ENCODE measurements at places on chromosomes 16 and 17.

- no peak for DNase-seq
Observed at GRCh38 chr17:3865176-3865575, 19.1 kb upstream of the NCBP3 start.

DNA sequence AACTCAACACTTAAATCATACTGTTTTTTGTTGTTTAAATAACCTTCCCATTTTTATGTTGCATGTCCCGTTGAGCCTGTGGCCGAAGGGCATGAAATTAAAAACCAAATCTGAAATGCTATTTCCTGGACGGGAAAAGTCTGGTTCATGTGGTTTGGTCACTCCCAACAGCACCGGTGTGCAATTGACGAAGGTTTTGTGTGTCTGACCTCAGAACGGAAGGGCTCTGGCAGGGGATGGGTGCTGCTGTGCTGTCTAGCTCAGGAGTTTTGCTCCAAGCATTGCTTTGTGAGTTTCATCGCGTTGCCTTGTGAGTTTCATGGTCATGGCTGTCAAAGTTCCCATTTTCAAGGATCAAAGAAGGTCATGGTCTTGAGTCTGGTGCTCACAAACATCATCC, 363.3 kb downstream of the XYLT1 start:
- no peak for DNase-seq

GRCh38 chr16:88613293-88613692, 25.1 kb upstream of the IL17C start:
- DNase-seq: no peak

GRCh38 chr17:70577456-70577855, 408.1 kb downstream of the KCNJ2 start:
- no peak for DNase-seq

DNA sequence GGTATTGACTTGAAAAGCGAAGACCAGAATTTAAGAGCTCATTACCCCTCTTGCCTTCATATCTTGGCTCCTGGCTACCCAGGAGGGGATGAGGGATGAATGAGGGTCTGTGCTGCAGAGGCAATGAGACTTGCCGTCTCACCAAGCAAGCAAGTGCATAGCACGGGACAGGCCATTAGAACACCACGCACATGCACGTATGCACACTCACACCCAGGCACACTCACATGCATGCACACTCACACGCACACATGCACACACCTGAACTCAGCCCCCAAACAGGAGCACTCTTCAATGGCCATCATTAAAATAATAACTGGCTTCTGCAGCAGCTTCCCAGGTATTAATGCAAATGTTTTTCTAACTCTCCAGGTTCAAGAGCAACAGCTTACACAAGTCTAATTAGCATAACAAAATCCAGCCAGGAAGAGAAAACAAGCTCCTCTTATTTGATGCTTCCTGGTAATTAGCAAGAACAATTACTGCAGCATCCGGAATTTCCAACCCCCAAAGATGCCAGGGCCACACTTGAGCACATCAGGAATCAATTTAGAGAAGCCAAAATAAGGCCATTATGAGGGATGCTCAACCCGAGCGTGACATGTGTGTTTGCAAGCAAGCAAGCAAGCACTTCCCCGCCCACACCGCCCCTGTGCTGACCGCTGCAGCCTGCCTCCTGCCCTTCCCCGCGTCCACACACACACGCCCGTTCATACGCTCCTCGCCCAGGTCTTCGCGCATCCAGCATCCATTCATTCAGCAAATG, 171.6 kb upstream of the TNRC6C start:
- no peak for DNase-seq

- DNase-seq: no peak
Observed at GRCh38 chr17:17906418-17907215, 65.6 kb downstream of the TOM1L2 start.

GRCh38 chr16:30004424-30004776, 6.4 kb downstream of the DOC2A start:
- no peak for DNase-seq

DNA sequence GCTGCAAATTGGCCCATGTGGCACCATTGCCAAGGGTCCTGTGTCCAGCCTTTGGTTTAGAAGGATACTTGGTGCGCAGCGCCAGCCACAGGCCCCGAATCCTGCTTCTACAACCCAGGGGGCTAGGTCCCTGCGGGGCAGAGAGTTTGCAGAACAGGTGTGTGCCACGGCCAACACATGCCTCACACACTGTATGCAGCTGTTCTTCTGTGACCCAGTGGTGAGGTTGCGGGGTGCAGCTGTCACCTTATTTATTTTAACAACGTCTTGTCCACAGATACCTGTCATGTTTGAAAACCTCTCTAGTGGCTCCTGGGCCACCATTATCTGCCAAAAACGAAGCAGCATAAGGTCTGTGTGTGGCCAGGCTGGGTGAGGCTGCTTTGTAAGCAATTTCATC, 11.6 kb downstream of the CBFA2T3 start:
- peak; percentile 42 for DNase-seq

DNA sequence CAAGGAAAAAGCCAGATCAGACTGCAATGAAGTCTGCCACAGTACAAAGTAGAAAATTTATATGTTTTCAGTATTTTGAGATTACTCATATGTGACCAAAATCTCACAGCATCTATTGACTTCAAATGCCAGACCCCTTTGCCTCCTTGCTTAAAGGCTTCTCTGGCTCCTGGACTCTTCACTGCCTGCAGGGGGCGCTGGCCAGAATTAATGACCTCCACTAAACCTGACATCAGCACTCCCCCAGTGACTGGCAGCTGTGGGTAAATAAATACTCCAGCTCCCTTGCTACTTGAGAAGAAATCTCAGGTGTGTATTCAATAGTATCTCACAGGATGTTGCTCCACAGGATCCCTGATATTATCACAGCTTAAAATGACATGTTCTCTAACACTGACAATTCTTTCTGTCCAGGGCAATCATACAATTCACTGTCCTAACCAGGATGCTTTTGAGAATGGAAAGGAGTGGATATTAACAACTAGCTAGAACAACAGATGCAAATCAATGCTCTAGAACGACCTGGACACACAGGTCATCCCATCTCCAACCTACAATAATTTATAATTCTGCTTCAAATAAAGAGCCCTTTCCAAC, 4.0 kb downstream of the BECN1 start:
- DNase-seq: peak; percentile 65

DNA sequence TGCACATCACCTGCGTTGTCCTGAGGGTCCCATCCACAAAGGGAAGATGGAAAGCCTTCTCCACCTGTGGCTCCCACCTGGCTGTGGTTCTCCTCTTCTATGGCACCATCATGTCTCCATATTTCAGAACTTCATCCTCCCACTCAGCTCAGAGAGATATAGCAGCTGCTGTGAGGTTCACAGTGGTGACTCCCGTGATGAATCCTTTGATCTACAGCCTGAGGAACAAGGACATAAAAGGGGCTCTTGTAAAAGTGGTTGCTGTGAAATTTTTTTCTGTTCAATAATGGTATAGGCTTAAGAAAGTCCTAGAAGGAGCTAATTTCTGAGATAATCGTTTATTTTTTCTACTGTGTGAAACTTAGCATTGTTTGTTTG, 18.7 kb downstream of the ZNF200 start:
- no peak for DNase-seq

- no peak for DNase-seq
Observed at GRCh38 chr17:2033153-2033552, 3.2 kb downstream of the DPH1 start.

- DNase-seq: no peak
Observed at GRCh38 chr16:7167626-7168025, 165.0 kb upstream of the RBFOX1 start.

DNA sequence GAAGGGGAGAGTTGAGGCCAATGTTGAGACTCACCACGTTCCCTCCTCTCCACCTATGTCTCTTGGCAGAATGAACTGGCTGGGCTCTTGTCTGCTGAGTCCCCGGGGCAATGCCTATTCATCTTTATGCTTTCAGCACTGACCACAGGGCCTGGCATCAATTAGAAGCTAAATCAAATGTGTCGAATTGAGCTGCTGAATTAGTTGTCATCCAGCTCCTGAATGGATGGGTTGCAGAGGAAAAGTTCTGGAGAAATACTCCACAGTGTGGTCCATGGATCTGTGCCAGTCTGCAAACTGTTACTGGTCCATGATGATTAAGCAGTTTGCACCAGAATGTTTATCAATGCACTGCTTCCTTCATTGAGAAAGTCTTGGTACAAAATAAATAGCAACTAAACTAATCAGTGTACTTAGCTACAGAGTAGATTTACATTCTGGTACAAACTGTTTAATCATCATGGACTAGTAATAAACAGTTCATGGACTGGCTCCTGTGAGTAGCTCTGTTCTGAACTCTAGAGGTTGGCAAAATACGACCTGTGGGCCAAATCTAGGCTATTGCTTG, 4.6 kb downstream of the CNGB1 start:
- no peak for DNase-seq

- DNase-seq: peak; percentile 93
Observed at GRCh38 chr17:73311781-73312641, at the start of gene CDC42EP4. TSS of gene CDC42EP4 (minus strand) at chr17:73312001. CDS start at chr17:73286500, 25,501 bp downstream.

GRCh38 chr17:72477491-72477890, 356.7 kb downstream of the SOX9 start:
- DNase-seq: peak; percentile 91

- no peak for DNase-seq
Observed at GRCh38 chr17:28646039-28646754, 1.2 kb upstream of the BLTP2 start.

DNA sequence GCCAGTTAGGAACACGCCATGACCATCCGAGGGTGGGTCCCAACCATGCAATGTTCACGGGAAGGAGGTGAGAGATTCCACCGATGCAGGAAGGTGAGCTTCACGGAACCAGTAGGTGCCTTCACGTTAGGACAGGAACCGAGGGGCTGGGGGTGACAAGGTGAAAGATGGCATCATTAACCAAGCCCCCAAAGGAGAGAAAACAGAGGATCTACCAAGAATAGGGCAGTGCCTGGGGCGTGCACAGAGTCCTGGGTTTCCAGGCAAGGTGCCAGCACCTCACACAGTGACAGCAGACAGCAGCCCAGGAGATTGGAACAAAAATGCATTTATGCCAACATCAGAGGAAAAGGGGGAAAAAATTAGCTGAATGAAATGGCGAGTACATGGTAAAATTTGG, 137.9 kb downstream of the GSG1L start:
- DNase-seq: no peak

GRCh38 chr16:69500496-69500895, 65.3 kb upstream of the NFAT5 start:
- DNase-seq: no peak
